ENCODE measurements at places on chromosomes 11 and 22. TPM values are rescaled to one million over a fixed set of nuclear protein-coding genes. Genes with fewer than 3 reads are reported as not detected.

DNA sequence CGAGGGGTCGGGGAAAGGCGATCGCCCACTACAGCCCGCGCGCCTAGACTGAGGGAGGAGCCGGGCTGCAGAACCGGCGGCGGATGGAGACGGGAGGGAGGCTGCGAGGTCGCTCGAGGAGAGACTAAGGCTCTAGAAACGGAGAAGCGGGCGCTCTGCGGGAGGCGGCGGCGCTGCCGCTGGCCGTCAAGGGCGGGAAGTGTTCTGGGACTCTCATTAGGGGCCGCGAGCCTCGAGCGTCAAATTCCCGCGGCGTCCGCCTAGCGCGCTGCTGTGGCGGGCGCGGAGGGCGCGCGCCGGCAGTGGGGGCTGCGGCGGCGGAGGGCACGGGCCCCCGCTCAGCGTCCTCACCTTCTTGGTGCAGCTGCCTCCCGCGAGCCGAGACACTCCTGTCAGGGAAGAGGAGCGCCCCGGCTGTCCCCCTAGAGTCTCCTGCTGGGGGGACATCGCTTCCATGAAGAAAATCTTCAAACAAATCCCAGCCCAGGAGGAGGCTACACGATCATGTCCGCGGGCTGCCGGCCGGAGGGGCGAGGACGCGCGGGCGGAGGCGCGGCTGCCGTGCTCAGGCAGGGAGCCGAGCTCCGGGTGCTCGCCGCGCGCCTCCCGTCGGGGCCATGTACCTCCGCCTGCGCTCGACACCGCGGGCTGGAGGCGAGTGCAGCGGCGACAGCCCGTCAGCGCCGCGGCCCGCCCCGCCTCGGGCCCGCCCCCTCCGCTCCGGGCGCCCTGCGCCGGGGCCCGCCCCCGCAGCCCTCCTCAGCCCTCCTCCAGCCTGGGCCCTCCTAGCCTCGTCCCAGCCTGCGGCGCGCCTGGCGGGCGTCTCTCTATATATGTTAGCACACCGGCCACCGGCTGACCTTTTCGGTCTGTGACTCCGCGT lies at the start of gene ARHGAP20:
Gene ARHGAP20, minus strand, starts transcription at position 662 of the 883 bp plus-strand sequence. Its CDS starts 206 bp downstream, at position 456.
- peak; percentile 73 for DNase-seq
- H3K4me3 ChIP-seq, result peak within 1 kb of the TSS; percentile 80
- H3K27ac ChIP-seq, result peak within 1 kb of the TSS; percentile 41
- peaks cover 35% of the 10 kb centered on the region for H3K4me1 ChIP-seq
- H3K27me3 ChIP-seq, result no peaks in the 10 kb centered on the region
- H3K36me3 ChIP-seq, result peaks cover 4% of the 10 kb centered on the region

- no peaks in the 10 kb centered on the region for H3K36me3 ChIP-seq
- H3K27ac ChIP-seq, result no peak overlapping the region
- H3K4me1 ChIP-seq, result peaks cover 24% of the 10 kb centered on the region
- no peak overlapping the region for H3K4me3 ChIP-seq
- DNase-seq, result no peak
- peaks cover 26% of the 10 kb centered on the region for H3K27me3 ChIP-seq
Observed at GRCh38 chr11:114202011-114202609, 94.1 kb upstream of the NNMT start.

DNA sequence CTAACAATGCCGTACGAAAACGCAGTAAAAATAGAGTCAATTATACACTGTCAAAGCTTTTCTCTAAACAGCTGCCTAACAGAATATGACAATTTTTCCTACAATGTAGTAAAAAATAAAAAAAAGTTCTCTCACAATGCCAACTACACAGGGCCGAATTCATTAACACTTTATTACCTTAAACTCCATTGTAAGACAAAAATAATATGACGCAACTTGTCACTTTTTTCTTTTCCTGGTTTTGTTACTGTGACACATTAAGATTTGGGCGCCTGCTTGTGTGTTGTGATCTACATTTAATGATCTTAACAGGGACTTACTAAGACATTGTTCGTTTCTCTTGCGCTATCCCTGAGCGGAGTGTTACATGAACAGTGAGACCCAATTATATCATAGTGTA lies 204.1 kb downstream of the INSC start:
- H3K4me3 ChIP-seq, result no peak overlapping the region
- H3K36me3 ChIP-seq, result no peaks in the 10 kb centered on the region
- H3K27ac ChIP-seq, result no peak overlapping the region

- no peak for DNase-seq
- peaks cover 11% of the 10 kb centered on the region for H3K36me3 ChIP-seq
- peak overlapping the region; percentile 3 for H3K27ac ChIP-seq
- peaks cover 44% of the 10 kb centered on the region for H3K4me1 ChIP-seq
Observed at GRCh38 chr22:40190501-40190900, 12.8 kb downstream of the TNRC6B start.

The RAB39A gene
- 0.41 TPM for total RNA-seq

DNA sequence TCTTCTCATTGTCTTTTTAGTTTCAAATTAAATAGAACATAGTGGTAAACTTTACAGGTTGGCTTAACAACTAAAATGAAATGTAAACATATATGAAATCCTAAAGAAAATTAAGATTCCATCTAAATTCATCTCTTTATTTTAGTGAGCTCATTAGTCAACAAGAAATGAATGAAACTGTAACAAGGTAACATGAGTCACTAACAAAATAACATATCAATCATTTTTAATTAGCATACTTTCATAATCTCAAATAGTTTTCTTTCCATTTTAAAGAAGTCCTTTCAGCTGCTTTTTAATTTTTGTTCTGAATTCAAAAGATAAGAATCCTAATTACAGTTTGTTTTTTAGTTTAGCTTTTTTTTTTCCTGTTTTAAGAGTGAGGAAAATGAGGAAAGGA lies 688.6 kb upstream of the TENM4 start:
- no peaks in the 10 kb centered on the region for H3K36me3 ChIP-seq
- H3K27ac ChIP-seq, result no peak overlapping the region
- no peak overlapping the region for H3K4me3 ChIP-seq
- peaks cover 2% of the 10 kb centered on the region for H3K4me1 ChIP-seq

- no peak for DNase-seq
- no peaks in the 10 kb centered on the region for H3K36me3 ChIP-seq
- H3K27me3 ChIP-seq, result peaks cover 47% of the 10 kb centered on the region
- H3K4me1 ChIP-seq, result no peaks in the 10 kb centered on the region
- H3K27ac ChIP-seq, result no peak overlapping the region
- H3K4me3 ChIP-seq, result no peak overlapping the region
Observed at GRCh38 chr11:57394203-57394965, 3.9 kb upstream of the PRG2 start.

DNA sequence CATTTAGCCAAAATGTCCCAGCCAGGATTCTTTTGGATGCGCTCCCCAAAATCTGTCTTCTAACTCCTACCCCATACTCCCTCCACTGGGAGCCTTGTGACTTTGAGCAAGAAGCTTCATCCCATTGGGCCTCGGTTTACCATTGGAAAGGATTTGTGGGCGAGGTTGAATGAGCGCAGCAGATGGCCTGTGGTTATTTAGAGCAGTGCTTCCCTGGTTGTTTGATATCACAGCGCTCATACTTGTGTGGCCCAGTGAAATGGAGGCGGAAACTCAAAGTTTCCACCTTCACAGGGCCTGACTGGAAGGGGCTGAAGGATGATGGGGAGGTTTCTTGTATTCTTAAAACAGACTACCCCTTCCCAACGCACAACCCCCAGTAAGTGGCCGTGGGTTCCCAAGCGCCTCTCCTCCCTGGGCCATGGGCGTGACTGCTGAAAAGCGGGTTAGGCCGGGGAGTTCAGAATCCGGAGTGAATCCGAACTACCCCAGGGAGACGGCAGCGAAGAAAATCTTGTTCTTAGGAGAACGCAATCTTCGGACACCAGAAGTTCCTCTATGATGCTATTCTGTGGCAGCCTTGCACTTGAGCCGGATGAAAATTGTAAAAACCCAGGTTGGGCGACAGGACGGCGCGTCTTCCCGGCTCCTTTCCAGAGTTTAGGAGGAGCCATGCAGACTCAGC lies 1.2 kb upstream of the ATF4 start:
- H3K4me1 ChIP-seq, result peaks cover 36% of the 10 kb centered on the region
- H3K4me3 ChIP-seq, result peak overlapping the region; percentile 97
- H3K36me3 ChIP-seq, result peaks cover 32% of the 10 kb centered on the region
- H3K27me3 ChIP-seq, result peaks cover 2% of the 10 kb centered on the region

The GPR83 gene
- 0.09 TPM for total RNA-seq

DNA sequence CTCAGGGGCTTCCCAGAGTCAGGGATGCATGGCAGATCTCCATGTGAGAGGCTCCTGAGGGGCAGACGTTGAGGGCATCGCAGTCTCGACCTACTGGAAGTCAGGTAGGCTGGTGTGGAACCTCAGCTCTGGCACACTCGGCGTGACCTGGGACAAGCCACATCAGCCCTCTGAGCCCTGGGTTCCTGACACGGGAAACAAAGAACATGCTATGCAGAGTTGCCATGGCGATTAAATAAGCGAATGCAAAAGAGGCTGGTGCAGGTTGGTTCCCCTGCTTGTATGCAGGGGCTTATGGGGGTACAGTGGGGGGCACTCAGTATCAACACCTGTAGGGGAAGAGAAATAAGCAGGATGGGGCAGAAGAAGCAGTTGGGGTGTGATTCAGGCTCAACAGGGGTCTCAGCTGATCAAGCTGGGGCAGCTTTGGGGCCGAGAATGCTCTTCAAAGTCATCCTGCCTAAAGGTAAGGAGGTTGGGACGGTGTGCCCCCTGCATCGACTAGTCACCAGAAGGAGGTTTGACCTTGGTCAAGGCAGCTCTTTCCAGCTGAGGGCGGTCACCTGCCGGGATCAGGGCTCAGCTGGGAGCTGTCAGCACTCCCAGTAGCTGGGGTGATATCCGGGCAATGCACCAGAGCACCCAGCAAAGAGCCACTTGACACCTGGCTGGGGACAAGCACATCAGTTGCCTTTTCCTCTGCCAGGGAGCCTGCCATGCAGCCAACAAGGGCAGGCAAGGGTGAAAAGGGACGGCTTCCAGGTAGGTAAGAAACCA lies 442.7 kb downstream of the MIAT start:
- no peak for DNase-seq
- peaks cover 6% of the 10 kb centered on the region for H3K27me3 ChIP-seq
- peaks cover 51% of the 10 kb centered on the region for H3K4me1 ChIP-seq
- H3K36me3 ChIP-seq, result no peaks in the 10 kb centered on the region
- no peak overlapping the region for H3K4me3 ChIP-seq

- H3K27ac ChIP-seq, result peak overlapping the region; percentile 45
- no peak for DNase-seq
- H3K4me1 ChIP-seq, result no peaks in the 10 kb centered on the region
- no peaks in the 10 kb centered on the region for H3K27me3 ChIP-seq
Observed at GRCh38 chr22:38477585-38477984, 9.7 kb downstream of the KDELR3 start.
